Substantia nigra (tissue), 51 donors: ENCODE measurements at places on chromosomes 4 and X.
A peak's percentile ranks its signal among the peaks of the same experiment; 100 is the strongest.

DNA sequence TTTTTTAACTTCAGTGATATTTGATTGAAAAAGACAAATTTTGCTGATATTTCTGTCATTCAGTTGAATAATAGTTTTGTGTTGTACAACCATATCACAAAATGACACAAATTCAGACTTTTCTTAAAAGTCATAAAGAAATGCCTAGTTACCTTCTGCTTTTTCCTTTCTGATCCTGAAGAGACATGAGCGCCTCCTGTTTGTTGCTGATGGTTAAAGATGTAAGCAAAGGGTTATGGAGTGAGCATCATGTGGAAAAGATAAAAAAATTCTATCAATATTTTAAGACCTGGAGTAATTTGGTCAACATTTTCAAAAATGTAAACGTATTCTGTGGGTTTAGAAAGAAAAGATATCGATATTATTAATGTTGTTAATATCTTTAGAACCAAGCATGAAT lies 669.9 kb upstream of the NR3C2 start:
- no peak for DNase-seq

GRCh38 chrX:96425200-96425599 lies 259.4 kb upstream of the DIAPH2 start:
- DNase-seq: no peak

- no peak for DNase-seq
Measured at GRCh38 chr4:143713955-143714625, 13.6 kb upstream of the FREM3 start.

DNA sequence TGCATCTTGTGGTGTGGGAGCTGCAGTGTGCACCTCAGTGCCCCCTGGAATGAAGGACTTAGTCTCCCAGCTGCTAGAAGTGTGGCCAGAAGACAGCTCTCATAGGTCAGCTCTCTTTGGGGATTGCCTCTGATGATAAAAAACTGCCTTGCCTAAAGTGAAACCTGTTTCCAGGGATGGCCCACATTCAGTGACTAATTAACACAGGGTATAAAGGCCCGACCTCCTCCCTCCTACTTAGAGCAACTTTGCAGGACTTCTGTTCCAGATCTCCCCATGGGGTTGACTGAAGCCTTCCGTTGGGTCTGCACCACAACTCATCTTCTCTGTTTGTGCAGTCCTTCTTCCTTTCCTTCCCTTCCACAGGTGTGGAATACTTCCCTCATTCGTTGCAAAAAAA lies 53.2 kb downstream of the SPINK2 start:
- DNase-seq: no peak

- DNase-seq: no peak
Measured at GRCh38 chr4:119038116-119038841, 97.4 kb upstream of the MYOZ2 start.

DNA sequence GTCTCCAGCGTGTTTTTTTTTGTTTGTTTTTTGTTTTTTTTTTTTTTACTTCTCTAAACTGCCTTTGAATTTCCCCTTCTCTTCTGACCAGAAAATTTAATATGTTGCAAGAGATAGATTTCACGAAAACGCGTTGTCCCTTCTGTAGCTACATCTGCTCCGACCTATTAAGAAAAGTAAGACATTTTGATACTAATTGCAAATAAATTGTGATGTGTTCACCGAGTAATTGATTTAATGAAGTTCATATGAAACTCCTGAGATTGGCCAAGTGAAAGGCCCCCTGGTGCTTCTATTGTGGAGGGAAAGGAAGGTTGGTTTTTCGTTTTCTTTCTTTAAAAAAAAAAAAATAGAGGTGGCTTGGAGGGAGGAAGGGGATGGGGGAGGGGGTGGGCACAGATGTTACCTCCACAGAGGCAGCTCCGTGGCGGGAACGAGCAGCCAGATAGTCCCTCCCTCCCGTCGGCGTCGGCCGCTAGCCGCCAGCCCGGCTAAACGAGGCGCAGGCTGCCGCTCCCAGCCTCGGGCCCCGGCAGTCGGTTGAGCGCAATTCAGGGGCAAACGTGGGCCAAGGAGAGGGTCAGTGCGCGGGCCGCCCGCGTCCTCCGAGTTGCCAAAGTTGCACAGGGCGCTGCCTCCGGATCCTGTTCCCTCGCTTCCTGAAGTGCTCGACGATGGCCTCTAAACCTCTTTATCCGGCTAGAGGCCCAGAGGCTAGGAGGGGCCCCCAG lies 139.1 kb upstream of the ZIC3 start:
- DNase-seq: no peak

DNA sequence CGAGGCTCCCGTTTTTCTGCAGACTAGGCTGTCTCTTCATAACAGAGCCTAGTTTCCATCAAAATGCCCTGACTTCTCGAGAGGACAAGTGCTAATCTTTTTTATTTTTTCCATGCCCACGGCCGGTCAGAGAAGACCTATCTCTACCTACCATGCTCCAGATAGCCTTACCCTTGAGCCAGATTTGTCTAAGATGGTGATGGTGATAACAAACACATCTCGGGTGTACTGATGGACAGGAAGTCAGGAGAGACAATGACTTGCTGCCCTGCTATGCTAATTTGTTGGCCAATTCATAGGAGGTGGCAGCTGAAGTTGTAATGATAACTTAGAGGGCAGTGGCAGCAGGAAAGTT lies 42.2 kb upstream of the NKRF start:
- DNase-seq: no peak

DNA sequence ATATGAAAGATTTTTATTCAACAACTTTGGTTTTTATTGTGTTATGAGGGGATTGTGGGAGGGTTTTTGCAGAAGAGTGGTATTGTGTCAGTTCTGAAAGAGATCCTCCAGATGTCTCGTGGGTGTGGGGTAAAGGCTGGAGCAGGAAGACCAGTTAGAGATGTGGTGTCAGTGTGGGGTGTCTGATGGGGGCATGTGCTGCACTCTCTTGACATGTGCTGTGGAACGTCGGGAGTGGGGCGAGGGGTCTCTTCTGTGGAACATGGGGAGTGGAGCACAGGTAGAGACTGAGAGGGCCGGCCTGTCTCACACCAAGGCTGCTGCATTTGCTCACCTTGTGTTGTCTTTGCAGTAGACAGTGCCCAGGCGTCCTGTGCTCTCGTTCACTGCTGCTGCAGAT lies 37.6 kb downstream of the FAM193A start:
- DNase-seq: no peak

GRCh38 chr4:63459329-63459728 lies 949.9 kb downstream of the TECRL start:
- DNase-seq: no peak

DNA sequence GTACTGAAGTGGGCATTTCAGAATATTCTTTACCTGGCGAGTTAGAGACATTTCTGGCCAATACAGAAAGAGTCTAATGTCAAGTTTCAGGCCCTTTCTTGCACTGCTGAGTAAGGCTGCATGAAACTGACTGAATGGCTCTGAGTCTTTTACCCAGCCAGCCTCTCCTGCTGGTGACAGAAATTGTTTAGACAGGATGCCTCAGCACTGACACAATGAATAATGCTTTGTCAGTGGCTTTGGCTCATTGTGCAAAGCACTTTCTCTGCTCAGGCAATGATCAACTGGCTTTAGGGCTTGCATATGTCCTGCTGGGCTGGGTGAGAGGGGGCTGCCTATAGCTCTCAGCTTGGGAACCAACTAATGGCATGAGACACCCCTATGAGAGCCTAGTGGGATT lies 45.5 kb downstream of the CLNK start:
- no peak for DNase-seq

DNA sequence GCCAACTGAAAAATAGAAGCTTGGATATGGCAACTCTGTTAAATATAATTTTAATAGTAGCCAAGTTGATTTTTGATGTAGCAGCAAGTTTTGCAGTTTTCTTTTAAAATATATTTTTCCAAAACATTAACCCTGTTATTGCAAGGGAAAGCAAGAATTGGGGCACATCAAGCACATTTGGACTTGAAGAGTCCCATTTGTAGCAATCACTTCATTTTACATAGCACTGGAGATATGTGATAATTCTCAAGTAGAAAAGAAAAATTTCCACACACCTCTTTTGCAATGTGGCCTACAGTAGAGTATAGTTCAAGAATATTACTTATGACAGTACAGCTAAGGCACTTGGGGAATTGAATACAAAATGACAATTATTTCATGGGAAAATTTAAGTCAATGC lies 1.9 kb upstream of the PPP4R3C start:
- DNase-seq: no peak

- DNase-seq: no peak
Measured at GRCh38 chrX:115409551-115409950, 120.0 kb downstream of the LUZP4 start.

GRCh38 chrX:115940888-115941332 lies 229.6 kb upstream of the AGTR2 start:
- peak; percentile 82 for DNase-seq

DNA sequence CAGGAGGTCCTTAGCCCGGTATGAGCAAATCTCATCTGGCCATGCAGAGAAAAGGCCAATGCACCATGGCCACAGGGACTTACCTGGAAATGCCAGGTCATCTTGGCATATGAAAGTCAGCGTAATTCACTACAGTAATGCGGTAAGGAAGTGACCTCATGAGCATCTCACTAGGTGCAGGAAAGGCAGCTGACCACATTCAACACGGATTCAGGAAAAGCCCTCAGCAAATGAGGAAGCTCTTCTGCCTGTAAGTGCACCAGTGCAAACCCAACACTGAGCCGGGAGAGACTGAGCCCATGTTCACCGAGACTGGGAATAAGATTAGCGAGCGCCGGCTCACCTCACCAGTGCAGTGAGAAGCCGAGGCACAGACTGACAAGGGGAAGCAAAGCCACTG lies 23.7 kb downstream of the LRPAP1 start:
- no peak for DNase-seq

GRCh38 chr4:100109921-100110320 lies 80.3 kb downstream of the DDIT4L start:
- no peak for DNase-seq

- DNase-seq: no peak
Measured at GRCh38 chr4:183140911-183141320, 41.9 kb downstream of the WWC2 start.

GRCh38 chr4:134201216-134202161 lies at the start of gene PABPC4L:
PABPC4L (minus strand) TSS chr4:134201789; CDS start chr4:134201019, 770 bp downstream.
- no peak for DNase-seq

GRCh38 chr4:57093845-57094831 lies 16.0 kb downstream of the IGFBP7 start:
- no peak for DNase-seq

DNA sequence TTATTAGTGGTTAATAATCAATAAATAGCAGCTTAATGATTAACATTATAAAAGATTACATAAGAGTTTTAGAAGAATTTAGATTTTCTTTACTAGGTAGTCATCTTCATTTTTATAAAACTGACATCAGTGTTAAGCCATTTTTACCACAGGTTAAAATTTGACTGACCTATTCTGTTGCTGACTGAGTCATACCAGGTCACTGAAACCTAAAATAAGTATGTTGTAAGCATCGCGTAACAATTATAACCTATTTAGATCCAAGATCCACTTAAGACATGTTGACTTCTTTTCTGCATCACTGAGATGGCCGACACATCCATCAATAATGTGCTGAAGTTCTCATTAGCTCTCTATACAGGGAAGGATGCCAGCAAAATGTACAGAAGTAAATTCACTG lies 36.7 kb downstream of the ARX start:
- no peak for DNase-seq

DNA sequence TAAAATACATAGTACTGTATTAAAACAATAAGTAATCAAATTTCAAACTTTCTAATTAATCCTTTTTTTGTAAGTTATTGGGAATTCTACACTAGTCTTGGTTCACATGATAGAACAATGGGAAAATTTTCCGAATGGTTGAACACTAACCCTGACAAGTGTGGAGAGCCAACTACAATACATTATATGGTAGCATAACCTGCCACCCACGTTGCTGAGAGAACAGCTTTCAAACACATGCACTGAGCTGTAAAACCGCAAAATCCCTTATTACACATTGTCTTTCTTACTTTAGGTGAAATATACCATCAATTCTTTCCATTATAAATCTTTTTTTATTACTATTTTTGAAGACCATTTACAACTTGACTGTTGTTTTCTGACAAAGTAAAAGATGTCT lies 54.7 kb downstream of the ANAPC10 start:
- DNase-seq: no peak

GRCh38 chr4:79467246-79467932 lies 59.4 kb upstream of the GK2 start:
- DNase-seq: no peak

DNA sequence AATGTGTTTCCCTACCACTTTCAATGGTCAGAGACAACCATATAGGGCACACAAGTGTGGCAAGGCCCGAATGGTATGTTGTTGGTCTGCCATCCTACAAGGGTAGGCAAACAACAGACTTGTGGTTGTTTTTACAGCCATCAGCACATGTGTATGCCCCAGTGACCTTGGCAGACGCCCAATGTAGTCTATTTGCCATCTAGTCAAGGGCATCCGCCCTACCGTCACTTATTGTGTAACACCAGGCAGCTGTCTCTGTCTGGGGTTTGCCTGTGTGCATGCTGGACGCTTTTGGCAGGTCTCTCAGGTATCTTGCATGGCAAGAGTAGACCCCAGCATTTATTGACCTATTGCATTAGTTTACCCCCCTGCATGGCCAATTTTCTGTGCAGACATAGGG lies 1145.5 kb upstream of the POU3F4 start:
- no peak for DNase-seq

DNA sequence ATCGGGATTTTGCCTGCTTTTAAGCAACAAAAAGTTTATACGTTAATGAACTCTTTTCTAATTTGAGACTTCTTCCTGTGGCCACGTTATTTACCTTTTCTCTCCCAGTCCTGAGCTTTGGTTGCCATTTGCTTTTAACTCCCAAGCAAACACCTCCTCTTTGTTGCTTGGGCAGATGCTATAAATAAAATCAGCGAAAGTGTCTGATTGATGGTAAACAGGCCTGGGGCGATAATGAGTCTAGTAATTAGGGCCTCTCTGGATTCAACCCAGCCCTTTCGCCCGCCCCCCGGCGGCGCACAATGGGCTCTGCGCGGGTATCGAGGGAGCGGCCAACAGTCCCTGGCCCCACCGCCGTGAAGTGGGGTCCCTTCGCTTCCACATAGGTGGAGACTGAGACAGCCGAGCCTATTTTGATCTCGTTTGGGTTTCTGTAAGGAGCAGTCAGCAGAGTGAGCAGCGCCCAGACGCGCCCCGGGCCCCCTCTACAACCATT lies 790 bp downstream of the CLGN start:
- DNase-seq: no peak

GRCh38 chr4:71746379-71746778 lies 37.5 kb downstream of the GC start:
- no peak for DNase-seq

GRCh38 chr4:165461159-165461821 lies 82.5 kb downstream of the CPE start:
- DNase-seq: no peak

DNA sequence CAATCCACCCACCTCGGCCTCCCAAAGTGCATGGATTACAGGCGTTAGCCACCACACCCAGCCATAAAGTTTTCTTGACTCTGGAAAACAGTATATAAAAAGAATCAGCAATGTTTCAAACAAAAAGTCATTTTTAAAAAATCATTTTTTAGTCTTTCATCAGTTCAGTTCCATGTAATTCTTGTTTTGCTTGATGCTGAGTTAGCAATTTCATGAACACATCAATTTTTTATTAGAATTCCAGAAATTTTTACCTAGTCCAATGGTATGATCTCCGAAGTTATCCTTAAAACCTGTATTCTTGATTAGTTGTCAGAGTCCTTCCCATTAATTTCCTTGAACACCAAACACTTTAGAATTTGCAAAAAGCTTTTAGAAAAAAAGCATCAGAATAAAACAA lies 56.8 kb downstream of the RCHY1 start:
- DNase-seq: no peak
